Epithelial cell of umbilical artery (primary cell): ENCODE measurements at places on chromosomes 3 and 15. TPM values are rescaled to one million over a fixed set of nuclear protein-coding genes. Genes with fewer than 3 reads are reported as not detected.

The RASGRP1 gene
- under 0.01 and 0.15 TPM in 2 replicates for total RNA-seq

The THAP10 gene
- total RNA-seq: 1.9 and 3.8 TPM in 2 replicates

The LRTM1 gene
- not detected in 2 replicates for total RNA-seq

The PLA1A gene
- total RNA-seq: 0.65 and 1.1 TPM in 2 replicates

The FSIP1 gene
- 0.97 and 1.2 TPM in 2 replicates for total RNA-seq

The CD96 gene
- total RNA-seq: not detected in 2 replicates

The LRRC31 gene
- total RNA-seq: not detected in 2 replicates

The ZNF662 gene
- total RNA-seq: 0.76 and 0.97 TPM in 2 replicates

The DNAH12 gene
- under 0.01 TPM in 1 of 2 replicates, not detected in the other for total RNA-seq

The GHRL gene
- total RNA-seq: not detected in 2 replicates

The SNTN gene
- total RNA-seq: not detected in 2 replicates

The BFSP2 gene
- not detected in 2 replicates for total RNA-seq

The GALNT15 gene
- total RNA-seq: 1.3 and 8.7 TPM in 2 replicates

The PIGZ gene
- 2.3 and 2.6 TPM in 2 replicates for total RNA-seq

The ADAMTS9 gene
- total RNA-seq: 38.3 and 60.1 TPM in 2 replicates

The SCAANT1 gene
- not detected in 2 replicates for total RNA-seq

The TMEM158 gene
- 2.6 and 15.8 TPM in 2 replicates for total RNA-seq

The LMLN gene
- total RNA-seq: 3.9 and 5.5 TPM in 2 replicates

The SLC28A1 gene
- not detected in 2 replicates for total RNA-seq

The CYP1A2 gene
- not detected in 2 replicates for total RNA-seq

The LAMB2 gene
- 186 and 247 TPM in 2 replicates for total RNA-seq

The CPA3 gene
- 13.0 and 25.8 TPM in 2 replicates for total RNA-seq

The BNC1 gene
- total RNA-seq: 11.7 and 22.3 TPM in 2 replicates

The SHC4 gene
- 0.15 and 0.65 TPM in 2 replicates for total RNA-seq

The TMEM40 gene
- total RNA-seq: 0.15 TPM in 1 of 2 replicates, not detected in the other

The ATP13A5 gene
- not detected in 2 replicates for total RNA-seq

The MGLL gene
- total RNA-seq: 37.7 and 41.6 TPM in 2 replicates

The RHOV gene
- under 0.01 and 0.15 TPM in 2 replicates for total RNA-seq

The COL6A5 gene
- total RNA-seq: not detected in 2 replicates

The ROPN1 gene
- total RNA-seq: not detected in 2 replicates

The GOLGA8S gene
- under 0.01 and 0.15 TPM in 2 replicates for total RNA-seq

The TMEM212 gene
- total RNA-seq: under 0.01 TPM in 1 of 2 replicates, not detected in the other
